Adrenal gland (tissue), 19 donors: ENCODE measurements at places on chromosomes 7 and 10. TPM values are rescaled to one million over a fixed set of nuclear protein-coding genes. Genes with fewer than 3 reads are reported as not detected.

- no peaks in the 10 kb centered on the region for H3K4me1 ChIP-seq
- no peak overlapping the region for H3K27ac ChIP-seq
- no peak overlapping the region for H3K4me3 ChIP-seq
- no peak for DNase-seq
- H3K36me3 ChIP-seq: no peaks in the 10 kb centered on the region
Observed at GRCh38 chr10:90328459-90328858, 529.4 kb downstream of the HTR7 start.

Gene FOXI2
- total RNA-seq: not detected

DNA sequence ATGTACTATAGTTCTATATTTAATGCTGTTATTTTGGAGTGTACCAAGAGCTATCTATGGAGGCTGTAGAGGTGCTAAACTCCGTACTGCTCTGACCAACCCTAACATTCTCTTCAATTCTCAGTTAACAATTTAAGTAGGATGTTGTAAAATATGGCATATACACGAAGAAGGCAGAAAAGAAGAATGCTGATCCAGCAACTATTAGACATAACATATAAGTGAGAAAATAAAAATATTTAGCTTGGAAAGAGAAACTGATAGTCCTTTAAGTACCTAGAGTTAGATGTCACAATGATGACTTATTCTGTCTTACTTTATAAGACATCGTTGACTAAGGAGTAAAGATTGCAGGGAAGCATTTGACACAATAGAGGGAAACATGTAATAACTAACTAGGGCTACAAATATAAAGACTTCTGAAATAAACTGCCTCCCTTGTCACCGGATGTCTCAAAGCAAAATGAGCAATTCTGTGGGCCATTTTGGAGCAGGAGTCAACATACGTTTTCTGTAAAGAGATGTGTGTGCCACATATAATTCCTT is 159.5 kb downstream of the CPEB3 start:
- H3K27ac ChIP-seq: no peak overlapping the region
- H3K4me1 ChIP-seq: peaks cover 11% of the 10 kb centered on the region
- DNase-seq: no peak
- no peak overlapping the region for H3K4me3 ChIP-seq
- H3K27me3 ChIP-seq: no peaks in the 10 kb centered on the region

DNA sequence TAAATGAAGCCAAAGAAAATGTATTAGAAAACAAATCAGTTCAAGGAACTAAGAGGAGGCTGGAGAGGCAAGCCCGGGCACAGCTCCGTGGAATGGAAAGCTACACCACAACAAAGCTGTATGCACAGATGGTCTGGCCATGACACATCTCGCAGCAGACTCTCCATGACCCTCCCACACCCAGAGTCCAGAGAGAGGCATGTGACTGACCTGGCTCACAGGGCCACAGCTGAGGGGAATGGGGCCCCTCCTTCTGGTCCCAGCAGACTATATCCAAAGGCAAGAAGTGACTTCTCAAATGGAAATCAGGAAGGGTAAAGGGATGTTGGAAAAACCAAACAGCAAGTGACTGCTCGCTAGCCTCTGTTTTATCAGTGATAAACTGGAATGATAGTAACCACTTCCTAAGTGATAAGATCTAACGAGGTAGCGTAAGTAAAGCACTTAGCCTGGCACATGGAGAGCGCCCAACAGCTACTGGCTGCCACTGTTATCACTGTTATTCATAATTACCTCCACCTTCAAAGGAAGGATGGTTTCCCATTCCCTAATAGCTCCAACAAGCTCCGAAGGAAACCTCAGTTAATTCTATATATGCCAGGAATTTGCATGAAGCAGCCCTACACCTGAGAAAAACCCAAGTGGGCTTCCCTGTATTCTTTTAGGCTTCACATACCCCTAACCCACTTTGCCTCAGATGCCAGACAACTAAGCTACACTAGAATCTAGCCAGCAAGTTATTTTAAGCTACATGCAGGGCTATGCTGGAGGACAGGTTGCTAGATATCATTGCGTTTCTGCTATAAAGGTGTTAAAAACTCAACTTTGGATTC is 8.4 kb downstream of the OSBPL3 start:
- no peaks in the 10 kb centered on the region for H3K36me3 ChIP-seq
- no peak overlapping the region for H3K27ac ChIP-seq
- no peak for DNase-seq

DNA sequence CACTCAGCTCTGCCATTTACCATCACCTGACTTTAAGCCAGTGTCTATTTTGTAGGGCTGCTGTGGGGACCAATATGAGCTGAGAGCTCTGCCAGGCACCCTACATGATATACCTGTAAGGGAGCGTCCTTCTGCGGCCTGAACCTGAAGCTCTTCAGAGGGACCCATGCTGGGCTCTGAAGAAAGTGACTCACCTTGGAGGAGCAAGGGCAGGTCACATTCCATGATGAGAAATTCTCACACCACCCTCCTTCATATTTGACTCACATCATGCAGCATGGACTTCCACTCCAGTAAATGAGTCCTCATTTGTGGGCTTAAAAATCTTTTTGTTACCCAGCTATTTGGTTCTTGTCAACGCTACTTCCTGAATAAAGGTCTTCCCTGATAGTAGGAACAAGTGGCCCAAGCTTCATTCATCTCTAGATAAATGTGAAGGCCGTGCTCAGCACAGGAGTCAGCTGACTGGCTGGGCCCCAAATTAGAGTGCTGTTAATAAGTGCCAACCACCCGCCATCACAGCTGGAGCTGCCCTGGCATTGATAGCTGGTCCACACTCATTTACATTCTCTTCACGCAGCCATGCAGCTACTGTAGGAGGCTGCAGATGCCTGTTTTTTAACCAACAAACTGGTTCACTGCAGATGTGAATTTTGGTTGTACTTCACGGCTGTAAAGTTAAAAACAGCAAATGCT is 78.4 kb downstream of the RNF216 start:
- no peaks in the 10 kb centered on the region for H3K27me3 ChIP-seq
- no peak overlapping the region for H3K4me3 ChIP-seq
- DNase-seq: peak; percentile 68
- no peaks in the 10 kb centered on the region for H3K36me3 ChIP-seq
- H3K4me1 ChIP-seq: peaks cover 54% of the 10 kb centered on the region

DNA sequence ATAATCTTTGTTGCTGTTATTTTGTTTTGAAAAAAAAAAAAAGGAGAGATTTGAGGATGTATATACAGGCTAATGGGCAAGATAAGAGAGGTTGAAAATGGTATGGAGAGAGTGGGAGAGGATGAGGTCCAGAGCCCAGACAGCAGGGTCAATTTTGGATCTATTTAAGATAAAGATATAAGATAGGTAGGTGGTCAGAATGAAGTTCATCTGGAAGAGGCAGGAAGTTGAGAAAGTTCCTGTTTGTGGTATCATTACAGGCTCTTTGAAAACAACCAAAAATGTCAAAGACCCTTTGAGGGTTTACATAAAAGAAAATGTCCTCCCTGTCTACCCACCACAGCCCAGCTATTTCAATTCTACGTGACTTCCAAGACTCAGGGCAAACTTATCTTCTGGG is 7.5 kb downstream of the CEP41 start:
- H3K36me3 ChIP-seq: no peaks in the 10 kb centered on the region
- no peak overlapping the region for H3K27ac ChIP-seq
- H3K4me3 ChIP-seq: no peak overlapping the region
- no peak for DNase-seq
- no peaks in the 10 kb centered on the region for H3K27me3 ChIP-seq
- H3K4me1 ChIP-seq: peaks cover 10% of the 10 kb centered on the region

DNA sequence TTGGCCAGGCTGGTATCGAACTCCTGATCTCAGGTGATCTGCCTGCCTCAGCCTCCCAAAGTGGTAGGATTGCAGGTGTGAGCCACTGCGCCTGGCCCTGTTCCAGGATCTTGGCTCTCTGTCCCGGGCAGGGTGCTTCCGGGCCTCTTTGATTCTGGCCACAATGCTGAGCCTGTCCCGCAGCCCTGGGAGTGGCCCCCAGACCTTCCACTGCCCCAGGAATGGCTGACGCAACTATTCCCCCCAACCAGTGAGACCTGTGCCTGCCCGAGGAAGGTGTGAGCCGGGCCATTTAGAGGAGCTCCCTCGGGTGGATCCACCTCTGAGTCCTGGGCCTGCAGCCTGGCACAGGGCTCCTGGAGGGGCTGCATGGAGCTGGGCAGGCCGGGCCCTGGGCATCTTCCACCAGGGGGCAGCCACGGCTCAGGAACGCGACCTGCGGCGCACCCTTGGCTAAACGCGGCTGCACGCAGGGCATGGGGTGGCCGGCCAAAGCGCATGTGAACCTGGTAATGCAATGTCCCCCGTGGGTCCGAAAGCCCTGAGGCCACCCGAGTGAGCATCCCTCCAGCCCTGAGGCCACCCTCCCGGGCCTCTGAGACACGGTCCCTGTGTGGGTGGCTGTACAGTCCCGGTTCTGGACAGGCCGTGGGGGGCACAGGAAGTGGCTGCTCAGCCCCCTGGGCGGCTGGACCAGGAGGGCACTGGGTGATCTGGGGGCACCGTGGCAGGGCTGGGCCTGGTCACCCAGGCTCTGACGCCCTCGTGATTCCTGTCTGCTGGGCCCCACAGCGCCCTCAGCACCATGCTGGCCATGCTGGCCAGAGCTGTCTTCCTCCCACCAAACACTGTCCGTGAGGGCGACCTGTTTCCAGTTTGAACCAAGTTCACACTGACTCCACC is 24.8 kb downstream of the GRIFIN start:
- no peaks in the 10 kb centered on the region for H3K27me3 ChIP-seq
- peaks cover 7% of the 10 kb centered on the region for H3K4me1 ChIP-seq
- DNase-seq: peak; percentile 88
- H3K36me3 ChIP-seq: no peaks in the 10 kb centered on the region
- H3K4me3 ChIP-seq: no peak overlapping the region
- H3K27ac ChIP-seq: no peak overlapping the region

- no peak overlapping the region for H3K27ac ChIP-seq
- H3K4me1 ChIP-seq: peaks cover 6% of the 10 kb centered on the region
- H3K27me3 ChIP-seq: no peaks in the 10 kb centered on the region
- no peak for DNase-seq
Observed at GRCh38 chr7:17146621-17147020, 151.8 kb upstream of the AHR start.

DNA sequence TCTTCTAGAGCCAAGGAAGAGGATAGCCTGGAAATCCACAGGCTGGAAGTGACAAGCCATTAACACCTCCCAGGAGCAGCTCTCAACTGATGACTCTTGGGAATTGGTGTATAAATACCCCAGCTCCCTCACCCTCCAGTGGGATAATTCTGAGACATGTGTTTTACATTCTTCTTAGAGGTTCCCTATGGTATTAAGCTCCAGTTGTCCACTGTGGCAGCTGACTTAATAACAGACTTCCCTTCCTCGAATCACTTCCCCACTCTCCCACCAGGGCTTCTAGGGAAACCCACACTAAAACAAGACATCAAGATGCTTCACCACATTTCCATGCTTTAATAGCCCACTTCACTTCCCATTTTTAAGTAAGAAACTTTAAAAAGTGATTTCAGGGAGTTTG is 47.2 kb downstream of the FAM107B start:
- H3K36me3 ChIP-seq: no peaks in the 10 kb centered on the region
- DNase-seq: no peak
- H3K4me3 ChIP-seq: no peak overlapping the region
- no peak overlapping the region for H3K27ac ChIP-seq
- no peaks in the 10 kb centered on the region for H3K4me1 ChIP-seq

Gene MMRN2
- 40.2 TPM for total RNA-seq

- no peaks in the 10 kb centered on the region for H3K36me3 ChIP-seq
- H3K4me3 ChIP-seq: no peak overlapping the region
- DNase-seq: no peak
- no peaks in the 10 kb centered on the region for H3K4me1 ChIP-seq
- H3K27ac ChIP-seq: no peak overlapping the region
Observed at GRCh38 chr10:51783941-51784340, 84.5 kb upstream of the CSTF2T start.

DNA sequence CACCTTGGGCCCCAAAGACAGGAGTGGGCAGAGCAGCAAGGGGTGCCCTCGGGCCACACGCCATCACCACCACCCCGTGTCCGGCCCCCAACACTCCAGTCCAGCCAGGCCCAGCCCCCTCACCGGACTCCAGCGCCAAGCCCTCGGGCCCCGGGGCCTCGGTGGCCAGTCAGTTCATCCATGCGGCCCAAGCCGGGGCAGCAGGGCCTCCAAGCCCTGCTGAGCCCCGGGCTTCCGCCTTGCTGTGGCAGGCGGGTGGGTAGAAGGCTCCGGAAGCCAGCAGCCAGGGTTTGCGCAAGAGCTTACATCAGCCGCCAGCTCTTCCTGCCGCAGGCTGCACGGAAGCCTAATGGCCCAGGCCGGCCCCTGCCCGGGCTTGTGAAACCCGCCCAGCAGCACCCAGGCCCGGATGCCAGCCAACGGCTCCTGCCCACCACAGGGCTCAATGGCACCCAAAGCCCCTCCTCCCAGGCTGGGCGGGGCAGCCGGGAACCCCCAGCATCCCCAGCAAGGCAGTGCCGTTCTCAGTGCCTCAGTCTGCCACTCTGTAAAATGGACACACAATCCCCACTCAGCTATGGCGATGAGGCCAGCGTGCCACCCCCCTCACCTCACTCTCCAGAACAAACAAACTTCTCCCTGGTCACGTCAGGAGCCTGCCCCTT is 26.5 kb downstream of the TNRC18 start:
- H3K4me1 ChIP-seq: peaks cover 9% of the 10 kb centered on the region
- peaks cover 22% of the 10 kb centered on the region for H3K36me3 ChIP-seq
- peak overlapping the region; percentile 80 for H3K27ac ChIP-seq
- DNase-seq: peak; percentile 84
- no peaks in the 10 kb centered on the region for H3K27me3 ChIP-seq

Gene SRGN
- total RNA-seq: 43.4 TPM

DNA sequence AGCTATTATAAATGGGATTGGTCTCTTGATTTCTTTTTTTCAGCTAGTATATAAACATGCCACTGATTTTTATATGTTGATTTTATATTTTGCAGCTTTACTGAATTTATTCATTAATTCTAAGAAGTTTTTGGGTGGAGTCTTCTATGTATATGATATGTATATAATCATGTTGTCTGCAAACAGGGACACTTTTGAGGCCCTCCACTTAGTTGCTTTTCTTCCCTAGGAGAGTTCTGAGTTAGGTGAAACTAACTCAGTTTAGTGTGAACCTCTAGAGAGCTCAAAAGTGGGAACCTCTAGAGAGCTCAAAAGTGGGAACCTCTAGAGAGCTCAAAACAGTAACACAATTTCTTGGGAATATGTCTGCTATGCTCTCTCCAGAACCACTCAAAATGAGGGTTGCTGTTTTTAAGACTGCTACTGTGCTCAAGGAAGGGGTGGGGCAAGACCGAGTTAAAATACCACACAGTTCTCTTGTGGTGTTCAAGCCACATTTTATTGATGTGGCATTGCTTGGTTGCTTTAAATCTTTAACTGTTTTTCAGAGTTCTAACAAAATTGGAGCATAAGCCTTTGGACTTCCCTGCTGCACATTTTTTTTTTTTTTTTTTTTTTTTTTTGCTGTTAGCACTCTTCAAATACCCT is 13.2 kb downstream of the CCDC7 start:
- DNase-seq: no peak
- peaks cover 5% of the 10 kb centered on the region for H3K36me3 ChIP-seq
- no peaks in the 10 kb centered on the region for H3K27me3 ChIP-seq

DNA sequence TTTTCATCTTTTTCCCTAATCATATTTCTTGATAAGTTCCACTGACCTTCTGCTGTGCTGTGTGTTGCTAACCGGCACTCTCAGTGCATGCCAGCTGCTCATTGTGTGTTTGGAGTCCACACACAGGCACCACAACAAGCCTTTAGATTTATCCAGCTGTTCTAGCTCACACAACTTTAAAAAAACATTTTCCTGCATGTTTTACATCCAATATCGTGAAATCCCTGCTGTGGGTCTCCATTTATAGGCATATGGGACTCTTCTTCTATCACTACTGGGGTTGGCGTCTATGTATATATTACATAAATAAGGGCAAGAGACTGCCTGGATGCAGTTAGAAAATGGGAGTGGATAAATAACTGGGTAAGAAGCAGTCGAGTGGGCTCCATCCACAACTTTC is 183.6 kb upstream of the ADARB2 start:
- H3K4me3 ChIP-seq: no peak overlapping the region
- H3K36me3 ChIP-seq: no peaks in the 10 kb centered on the region
- H3K27me3 ChIP-seq: no peaks in the 10 kb centered on the region
- DNase-seq: no peak
